ENCODE measurements at places on chromosomes 12 and 14.

GRCh38 chr14:81521356-81521755 lies 12.3 kb downstream of the SEL1L start:
- no peak for DNase-seq

- DNase-seq: no peak
Measured at GRCh38 chr12:49092086-49092815, 2.4 kb downstream of the DHH start.

GRCh38 chr14:22650046-22650739 lies 6.0 kb upstream of the OR6J1 start:
- no peak for DNase-seq

- DNase-seq: no peak
Measured at GRCh38 chr12:90250042-90250441, 541.4 kb upstream of the ATP2B1 start.

DNA sequence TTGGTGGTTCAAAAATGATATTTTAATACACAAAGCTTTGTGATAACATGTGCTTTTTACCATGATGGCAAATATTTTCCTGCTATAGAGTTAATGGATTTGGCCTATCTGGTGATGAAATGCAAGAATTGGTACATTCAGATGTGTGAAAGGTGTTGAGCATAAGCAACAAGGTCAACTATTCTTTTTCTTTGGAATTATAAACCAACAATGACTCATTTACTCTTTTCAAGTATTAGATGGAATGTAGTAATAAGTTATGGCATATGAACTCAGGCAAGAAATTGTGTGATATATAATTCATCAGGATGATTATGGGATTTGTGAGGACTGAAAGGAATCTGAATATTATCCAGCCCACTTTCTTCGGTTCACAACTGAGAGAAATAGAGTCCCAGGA lies 471.4 kb downstream of the ETNK1 start:
- DNase-seq: no peak

GRCh38 chr12:52233462-52234207 lies 592 bp downstream of the KRT7 start:
- no peak for DNase-seq

GRCh38 chr12:67370979-67371378 lies 101.8 kb downstream of the CAND1 start:
- no peak for DNase-seq

- no peak for DNase-seq
Measured at GRCh38 chr12:126055521-126055920, 990.3 kb downstream of the AACS start.

- no peak for DNase-seq
Measured at GRCh38 chr12:56338308-56339157, at the start of gene IL23A. Gene IL23A (plus strand): TSS chr12:56338884. CDS start chr12:56339045, 161 bp downstream.

- DNase-seq: no peak
Measured at GRCh38 chr12:55723516-55724225, 3.5 kb downstream of the RDH5 start.

- DNase-seq: no peak
Measured at GRCh38 chr14:83611906-83612390, 1918.0 kb upstream of the FLRT2 start.

DNA sequence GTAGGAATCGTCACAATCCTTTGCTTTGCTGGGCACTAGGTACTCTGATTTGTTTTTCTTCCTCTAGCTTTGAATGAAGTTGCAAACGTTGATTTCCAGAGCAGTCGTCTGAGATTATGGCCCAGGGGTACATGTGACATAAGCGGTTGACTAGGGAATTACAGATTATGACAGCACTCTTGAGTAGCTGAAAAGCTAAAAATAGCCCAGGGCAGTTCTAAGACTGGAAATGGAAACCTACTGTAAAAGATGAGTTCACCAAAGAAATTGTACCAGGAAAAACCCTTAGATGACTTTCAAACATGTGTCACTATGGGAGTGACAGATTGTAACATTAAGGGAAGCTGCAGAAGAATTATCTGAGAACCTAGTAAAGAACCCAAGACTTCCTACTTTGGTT lies 108.5 kb downstream of the ANO6 start:
- no peak for DNase-seq

- no peak for DNase-seq
Measured at GRCh38 chr12:108308395-108309085, 30.6 kb downstream of the CMKLR1 start.

GRCh38 chr12:91355150-91356006 lies 172.8 kb upstream of the DCN start:
- peak; percentile 24 for DNase-seq

GRCh38 chr14:48125654-48126053 lies 450.2 kb upstream of the MDGA2 start:
- no peak for DNase-seq

- DNase-seq: no peak
Measured at GRCh38 chr12:112236386-112236785, 111.0 kb downstream of the TRAFD1 start.

DNA sequence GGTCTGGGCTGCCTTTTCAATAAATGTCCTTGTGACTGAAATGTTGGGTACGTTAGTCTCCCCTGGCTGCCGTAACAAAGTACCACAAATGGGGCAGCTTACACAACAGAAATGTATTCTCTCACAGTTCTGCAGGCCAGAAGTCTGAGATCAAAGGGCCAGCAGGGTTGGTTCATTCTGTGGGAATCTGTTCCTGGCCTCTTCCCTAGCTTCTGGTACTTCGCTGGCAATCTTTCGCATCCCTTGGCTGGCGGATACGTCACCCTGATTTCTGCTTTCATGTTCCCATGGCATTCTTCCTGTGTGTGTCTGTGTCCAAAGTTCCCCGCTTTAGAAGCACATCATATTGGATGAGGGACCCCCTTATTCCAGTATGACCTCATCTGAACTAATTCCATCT lies 95.8 kb upstream of the NCOR2 start:
- DNase-seq: no peak

DNA sequence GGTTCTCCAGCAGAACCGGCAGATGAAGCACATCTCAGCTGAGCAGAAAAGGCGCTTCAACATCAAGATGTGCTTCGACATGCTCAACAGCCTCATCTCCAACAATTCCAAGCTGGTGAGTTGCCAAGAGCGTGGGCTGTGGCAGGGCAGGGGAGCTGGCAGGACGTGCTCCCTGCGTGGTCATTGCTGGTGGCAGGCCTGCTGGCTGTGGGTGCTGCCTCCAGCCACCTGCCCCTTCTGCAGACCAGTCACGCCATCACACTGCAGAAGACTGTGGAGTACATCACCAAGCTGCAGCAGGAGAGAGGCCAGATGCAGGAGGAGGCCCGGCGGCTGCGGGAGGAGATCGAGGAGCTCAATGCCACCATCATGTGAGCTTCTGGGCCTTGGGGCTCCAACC lies 35.8 kb downstream of the IL31 start:
- DNase-seq: no peak
